ENCODE measurements at places on chromosomes 7 and 10.
A peak's percentile ranks its signal among the peaks of the same experiment; 100 is the strongest.

DNA sequence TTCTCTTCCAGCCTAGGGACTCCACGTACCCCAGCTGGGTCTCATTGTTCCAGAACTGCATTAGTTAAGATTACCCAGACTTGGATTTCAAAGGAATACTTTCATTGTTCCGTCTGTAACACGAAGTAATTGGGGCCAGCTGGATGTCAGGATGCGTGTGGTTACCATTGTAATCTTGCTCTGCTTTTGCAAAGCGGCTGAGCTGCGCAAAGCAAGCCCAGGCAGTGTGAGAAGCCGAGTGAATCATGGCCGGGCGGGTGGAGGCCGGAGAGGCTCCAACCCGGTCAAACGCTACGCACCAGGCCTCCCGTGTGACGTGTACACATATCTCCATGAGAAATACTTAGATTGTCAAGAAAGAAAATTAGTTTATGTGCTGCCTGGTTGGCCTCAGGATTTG, 21.0 kb downstream of the LRRC17 start:
- DNase-seq: peak; percentile 31

GRCh38 chr10:78053211-78053868, 19.7 kb downstream of the RPS24 start:
- no peak for DNase-seq

- DNase-seq: no peak
Observed at GRCh38 chr10:15378569-15378968, 7.5 kb upstream of the FAM171A1 start.

GRCh38 chr7:132429181-132429580, 147.1 kb downstream of the PLXNA4 start:
- no peak for DNase-seq

GRCh38 chr7:132656846-132657776, 80.8 kb upstream of the PLXNA4 start:
- DNase-seq: no peak

DNA sequence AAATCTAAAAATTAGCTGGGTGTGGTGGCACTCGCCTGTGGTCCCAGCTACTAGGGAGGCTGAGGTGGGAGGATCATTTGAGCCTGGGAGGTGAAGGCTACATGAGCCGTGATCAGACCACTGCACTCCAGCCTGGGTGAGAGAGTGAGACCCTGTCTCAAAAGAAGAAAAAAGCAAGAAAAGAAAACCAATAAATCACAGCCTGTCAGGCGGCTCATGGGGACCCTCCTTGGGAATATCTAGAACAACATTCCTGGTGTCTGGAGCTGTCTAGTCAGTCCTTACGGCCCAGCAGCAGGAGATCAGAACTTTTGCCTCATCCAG, 130.6 kb upstream of the TNRC18 start:
- DNase-seq: no peak

DNA sequence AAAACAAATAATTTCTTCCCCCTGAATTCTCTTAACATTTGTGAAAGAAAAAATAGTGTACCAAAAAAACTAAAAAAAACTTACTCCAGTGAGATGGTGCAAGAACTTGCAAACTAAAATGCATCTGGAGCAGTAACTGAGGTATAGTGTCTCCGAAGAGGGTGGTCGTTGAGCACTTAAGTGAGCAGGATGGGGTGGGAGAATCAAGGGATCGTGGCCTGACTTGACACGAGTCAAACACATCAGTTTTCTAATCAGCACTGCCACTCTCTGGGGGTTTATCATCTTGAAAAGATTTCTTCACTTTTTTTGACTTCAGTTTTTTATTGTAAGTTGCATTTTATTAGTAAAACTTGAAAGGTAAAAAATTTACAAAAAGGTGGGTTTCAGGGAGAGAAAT, 2.5 kb downstream of the ZNF273 start:
- no peak for DNase-seq

- no peak for DNase-seq
Observed at GRCh38 chr7:100975371-100975821, 6.0 kb downstream of the MUC12 start.

DNA sequence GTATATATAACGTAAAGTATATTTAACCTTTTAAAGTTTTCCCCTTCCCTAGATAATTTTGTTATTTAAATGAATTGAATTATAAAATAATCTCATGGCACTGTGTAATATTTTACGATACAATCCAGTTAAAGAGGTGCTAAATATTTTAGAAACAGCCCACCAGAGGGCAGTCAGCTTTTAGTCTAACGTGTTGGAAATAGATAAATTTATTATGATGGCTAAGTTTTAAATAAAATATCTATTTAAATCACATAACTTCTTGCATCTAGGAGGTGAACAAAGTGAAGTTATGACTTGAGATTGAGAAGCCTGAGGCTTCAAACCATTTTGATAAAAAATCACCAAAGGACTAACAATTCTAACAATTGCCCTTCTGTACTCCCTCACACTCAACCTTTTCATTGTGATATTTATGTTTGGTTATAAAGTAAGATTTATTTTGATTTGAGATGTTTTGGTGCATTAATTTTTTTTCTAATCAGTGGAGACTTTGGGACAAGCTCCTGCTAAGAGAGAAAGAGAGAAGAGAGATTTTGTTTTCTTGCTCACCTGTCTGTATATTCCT, 171.5 kb upstream of the SP4 start:
- DNase-seq: no peak

DNA sequence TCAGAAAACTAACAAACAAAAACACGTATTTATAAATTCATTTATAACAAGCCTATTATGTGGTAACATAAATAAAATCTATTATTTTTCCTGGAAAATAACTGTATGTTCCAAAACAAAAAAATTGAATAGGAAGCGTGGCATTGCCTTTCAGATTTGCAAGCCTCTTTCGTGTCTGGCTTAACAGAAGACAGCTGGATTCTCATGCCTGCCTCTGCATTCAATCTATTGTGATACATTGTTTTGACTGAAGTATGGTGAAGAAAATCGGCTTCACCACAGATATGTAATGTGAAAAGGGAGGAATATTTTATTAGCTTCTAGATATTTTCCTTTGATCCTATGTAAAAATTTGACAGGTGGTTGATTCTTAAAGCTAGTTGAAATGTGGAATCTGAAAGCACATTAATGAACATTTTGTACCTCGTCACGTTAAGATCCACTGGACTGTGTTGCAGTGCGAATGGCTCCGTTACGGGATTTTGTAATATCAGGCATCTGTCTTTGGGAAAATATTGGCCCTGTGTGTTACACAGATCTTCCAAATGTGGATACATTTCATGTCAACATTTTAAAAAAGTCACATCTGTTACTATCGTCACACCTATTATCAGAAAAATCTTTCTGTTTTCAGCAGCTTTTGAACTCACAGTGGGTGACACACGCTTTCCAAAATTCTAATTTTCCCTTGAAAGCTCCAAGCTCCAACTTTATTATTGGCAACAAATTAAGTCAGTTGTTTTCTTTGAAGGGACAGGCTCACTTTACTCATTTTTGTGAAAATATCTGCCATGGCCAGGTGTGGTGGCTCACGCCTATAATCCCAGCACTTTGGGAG, 26.2 kb downstream of the PALD1 start:
- DNase-seq: no peak

DNA sequence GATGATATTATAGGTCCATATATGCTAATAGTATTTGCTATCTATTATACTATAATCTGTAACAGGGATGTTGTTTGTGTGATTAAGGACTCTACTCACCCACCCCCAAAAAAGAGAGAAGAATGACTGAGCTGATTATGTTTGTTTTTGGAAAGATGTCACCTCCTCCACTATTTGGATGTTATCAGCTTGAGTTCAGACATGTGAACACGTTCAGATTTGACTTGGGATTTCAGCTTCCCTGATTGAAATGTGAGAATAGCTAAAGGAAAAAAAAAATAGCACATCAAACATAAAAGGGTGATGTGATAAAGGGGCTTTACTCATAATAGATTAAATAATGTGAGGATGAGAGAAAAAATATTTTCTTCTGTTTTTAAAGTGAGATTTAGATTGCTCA, 81.2 kb downstream of the VTI1A start:
- no peak for DNase-seq

DNA sequence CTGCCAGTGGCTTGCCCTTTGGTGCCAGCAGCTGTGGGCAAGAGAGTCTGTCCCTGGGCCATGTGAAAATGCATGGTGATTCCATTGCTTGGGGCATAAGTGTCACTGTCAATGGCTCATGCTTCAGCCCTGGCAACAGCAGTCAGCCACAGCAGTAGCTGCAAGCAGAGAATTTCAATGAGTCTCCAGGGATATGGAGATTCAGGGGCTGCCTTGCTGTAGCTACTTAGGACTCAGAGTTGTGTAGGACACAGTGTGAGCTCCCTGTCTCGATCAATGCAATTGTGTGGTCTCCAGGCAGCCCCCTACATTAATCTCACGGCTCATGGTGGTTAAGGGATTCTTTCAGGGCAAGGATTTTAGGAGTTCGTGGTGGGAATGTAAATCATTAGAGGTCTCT, 126.3 kb upstream of the STARD3NL start:
- DNase-seq: no peak

DNA sequence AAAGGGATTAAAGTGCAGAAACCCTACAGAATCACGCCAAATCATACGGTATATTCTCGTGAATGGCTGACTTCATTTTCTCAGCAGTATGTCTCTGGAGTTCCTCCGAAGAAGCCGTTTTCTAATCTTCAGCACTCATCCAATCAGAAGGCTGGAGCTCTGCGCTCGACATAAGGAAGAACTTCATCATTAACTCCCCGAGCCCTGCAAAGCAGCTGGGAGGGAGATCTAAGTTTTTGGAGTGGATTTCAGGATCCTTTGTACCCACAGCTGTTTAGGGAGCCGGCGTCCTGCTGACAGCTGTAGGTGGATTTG, 40.7 kb upstream of the SDK1 start:
- DNase-seq: no peak

- DNase-seq: no peak
Observed at GRCh38 chr7:30893357-30893756, 18.3 kb upstream of the AQP1 start.

All from epithelial cell of prostate (primary cell).